ENCODE measurements at places on chromosomes 1 and 21.

DNA sequence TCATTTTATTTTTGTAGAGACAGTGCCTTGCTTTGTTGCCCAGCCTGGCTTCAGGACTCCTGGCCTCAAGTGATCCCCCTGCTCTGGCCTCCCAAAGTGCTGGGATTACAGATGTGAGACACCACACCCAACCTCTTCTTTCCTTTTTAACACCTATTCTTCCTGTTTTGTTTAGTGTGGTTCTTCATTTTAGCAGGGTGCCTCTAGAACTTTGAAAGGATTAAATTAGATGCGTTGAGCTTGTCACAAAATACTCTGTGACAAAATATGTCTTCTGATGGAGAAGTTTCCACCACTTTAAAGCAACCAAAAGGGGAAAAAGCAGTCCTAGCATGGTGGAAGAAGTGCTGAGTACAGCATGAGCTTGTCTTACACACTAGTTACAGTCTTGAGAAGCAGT, 42.0 kb downstream of the CDC14A start:
- no peak for DNase-seq

DNA sequence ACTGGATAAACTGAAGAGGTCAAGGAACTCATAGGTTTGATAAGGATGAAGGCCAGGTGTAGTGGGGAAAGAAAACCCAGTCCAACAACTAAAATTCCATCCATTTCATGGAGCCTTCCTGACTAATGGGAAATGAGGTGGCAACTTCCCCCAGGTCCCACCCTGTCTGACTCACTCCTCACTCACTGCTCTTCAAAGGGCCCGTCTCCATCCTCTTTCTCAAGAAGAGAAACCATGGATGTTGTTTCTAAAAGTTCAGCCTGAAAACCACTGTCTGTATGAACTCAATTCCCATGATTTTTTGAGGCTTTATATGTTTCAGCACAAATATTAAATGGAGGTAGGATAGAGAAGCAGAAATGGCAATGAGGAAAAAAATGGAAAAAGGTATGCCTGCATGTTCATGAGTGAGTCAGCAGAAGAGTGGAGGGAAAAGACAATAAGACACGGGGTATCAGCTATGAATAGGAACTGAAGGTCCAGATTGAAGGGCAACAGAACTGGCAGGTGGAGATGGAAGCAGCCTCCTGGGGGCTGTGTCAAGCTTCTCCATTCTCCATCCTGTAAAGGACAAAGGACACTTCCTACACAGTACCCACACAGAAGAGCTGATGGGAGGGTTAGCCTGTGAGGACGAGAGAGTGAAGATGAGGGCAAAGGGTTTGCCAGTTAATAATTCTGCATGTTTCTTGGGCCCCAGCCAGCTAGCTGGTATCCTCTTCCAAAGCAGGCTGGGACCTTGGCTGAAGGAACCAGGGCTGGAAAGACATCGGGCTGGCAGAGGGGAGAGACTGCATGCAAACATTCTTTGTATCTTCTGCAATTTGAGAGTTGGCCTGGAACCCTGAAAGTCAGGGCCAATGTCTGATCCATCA, 5.5 kb upstream of the ELOVL1 start:
- no peak for DNase-seq

- DNase-seq: no peak
Measured at GRCh38 chr1:217344712-217345111, 286.2 kb downstream of the GPATCH2 start.

DNA sequence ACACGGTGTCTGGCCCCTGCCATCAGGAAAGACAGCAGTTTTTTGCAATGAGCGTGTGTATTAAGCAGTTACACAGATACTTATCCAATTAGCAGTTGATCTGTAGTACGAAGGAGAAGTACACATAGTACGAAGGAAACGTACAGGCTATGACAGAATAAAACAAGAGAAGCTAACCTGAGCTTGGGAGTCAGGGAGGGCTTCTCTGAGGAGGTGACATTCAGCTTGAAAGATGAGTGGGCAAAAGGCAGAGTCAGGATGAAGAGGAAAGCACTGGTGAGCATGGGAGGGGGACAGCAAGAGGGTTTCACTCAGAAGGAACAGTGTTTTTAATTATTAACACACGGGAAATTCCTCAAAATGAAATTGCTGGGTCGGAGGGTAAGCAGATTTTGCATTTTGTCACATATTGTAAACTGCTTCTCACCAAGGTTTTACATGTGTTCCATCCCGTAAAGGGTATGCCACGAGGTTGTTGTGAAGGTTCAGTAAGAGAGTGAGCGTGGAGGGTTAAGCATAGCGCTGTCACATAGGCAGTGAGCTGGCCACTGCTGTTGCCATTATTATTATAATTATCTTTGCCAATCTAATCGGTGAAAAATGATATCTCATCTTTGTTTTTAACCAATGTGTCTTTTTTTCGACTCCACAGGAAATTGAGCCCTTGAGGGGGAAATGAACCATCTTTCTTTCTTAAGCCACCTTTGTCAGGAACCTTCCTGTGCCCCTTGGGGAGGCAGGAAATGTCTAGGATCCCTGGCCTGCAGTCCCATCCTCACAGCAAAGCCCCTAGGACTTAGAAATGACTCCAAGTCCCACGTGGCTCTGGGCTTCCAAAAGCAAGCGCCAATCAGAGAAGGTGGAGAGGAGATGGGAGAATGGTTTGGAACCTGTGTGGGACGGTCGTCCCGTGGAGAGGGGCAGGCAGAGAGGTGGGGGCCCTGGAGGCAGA, 47.3 kb upstream of the POU3F1 start:
- DNase-seq: no peak

Measured in GM18507 (cell line).